Astrocyte of the spinal cord (primary cell): ENCODE measurements at places on chromosomes 7 and 10.

DNA sequence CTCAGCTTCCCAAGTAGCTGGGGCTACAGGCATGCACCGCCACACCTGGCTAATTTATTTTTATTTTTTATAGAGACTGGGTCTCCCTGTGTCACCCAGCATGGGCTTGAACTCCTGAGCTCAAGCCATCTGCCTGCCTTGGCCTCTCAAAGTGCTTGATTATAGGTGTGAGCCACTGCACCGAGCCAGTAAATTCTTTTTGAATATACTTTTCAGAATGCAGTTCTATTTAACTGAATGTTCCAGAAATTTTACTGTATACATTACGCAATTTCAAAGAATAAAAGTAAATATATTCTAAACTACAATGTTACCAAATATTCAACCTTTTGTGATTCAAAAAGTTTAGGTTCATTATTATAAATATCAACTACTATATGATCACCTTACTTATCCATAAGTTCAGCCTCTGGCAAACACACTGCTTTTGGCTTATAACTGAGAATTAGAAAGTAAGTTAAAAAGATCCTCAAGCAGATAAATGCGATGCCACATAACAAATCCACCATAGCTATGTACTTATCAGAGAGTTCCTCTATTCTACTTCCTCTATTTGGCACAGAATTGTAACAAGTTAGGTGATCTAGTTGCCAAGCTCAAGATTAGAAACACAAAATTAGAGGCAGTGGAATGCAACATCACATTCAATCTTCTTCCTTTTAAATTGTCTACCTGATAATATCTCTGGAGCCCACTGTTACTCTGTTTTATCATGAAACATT is 118.2 kb downstream of the ANK3 start:
- DNase-seq = no peak

- no peak for DNase-seq
Observed at GRCh38 chr7:147196481-147196880, 1079.9 kb downstream of the CNTNAP2 start.

GRCh38 chr7:28697913-28698563 is 260.1 kb downstream of the TRIL start:
- no peak for DNase-seq

DNA sequence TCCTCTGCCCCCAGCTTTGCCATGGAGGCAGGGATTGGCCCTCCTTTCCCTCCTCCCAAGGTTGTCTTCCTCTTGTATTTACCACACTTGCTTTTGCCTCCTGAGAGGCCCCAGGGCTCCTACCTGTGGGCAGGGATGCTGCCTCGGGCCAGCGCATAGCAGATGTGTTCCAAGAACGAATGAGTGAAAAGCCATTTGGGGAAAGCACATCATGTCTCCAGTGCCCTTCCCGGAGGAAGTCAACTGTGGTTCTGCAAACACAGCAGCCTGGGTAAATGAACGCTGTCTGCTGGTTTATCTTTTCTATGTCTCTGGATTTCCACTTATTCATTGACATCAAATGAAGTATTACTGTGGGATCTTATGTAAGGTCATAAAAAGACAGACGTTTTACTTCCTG is 161.7 kb downstream of the FANK1 start:
- DNase-seq = no peak

DNA sequence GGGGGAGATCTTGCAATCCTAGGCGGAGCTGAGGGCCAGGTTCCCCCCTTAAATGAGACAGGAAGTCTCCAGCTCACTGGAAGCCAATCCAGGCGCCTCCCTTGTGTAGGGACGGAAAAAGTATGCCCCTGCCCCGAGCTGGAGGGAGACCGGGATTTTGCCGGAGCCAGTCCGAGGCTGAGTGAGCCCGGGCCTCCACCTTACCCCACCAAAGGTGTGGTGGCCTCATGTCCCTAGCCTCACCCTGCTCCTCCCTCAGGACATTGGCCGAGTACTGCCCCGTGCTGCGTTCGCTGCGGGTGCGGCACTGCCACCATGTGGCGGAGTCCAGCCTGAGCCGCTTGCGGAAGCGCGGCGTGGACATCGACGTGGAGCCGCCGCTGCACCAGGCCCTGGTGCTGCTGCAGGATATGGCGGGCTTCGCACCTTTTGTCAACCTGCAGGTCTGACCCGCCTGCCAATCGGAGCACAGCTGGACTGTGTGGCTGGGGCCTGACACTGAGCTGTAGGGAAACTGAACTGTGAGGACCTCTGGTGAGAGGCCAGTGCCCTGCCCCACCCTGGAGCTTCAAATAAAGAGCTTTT is 2.0 kb downstream of the FBXL15 start:
- DNase-seq = peak; percentile 64

- peak; percentile 82 for DNase-seq
Observed at GRCh38 chr10:44864637-44865288, 46.4 kb upstream of the TMEM72 start.

- DNase-seq = no peak
Observed at GRCh38 chr10:76192694-76193320, 761.4 kb downstream of the LRMDA start.

GRCh38 chr10:48604039-48604990 is 558 bp downstream of the ARHGAP22 start:
- DNase-seq = no peak

DNA sequence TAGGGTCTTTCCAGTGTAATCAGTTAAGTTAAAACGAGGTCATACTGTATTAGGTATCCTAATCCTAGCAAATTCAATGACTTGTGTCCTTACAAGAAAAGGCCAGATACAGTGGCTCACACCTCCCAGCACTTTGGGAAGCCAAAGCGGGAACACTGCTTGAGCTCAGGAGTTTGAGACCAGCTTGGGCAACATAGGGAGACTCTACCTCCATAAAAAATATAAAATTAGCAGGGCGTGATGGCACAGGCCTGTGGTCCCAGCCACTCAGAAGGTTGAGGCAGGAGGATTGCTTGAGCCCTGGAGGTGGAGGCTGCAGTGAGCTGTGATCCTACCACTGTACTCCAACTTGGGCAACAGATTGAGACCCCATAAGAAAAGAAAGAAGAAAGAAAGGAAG is 61.1 kb downstream of the CXCL12 start:
- no peak for DNase-seq

- peak; percentile 74 for DNase-seq
Observed at GRCh38 chr10:65394502-65395297, 1531.1 kb upstream of the LRRTM3 start.

DNA sequence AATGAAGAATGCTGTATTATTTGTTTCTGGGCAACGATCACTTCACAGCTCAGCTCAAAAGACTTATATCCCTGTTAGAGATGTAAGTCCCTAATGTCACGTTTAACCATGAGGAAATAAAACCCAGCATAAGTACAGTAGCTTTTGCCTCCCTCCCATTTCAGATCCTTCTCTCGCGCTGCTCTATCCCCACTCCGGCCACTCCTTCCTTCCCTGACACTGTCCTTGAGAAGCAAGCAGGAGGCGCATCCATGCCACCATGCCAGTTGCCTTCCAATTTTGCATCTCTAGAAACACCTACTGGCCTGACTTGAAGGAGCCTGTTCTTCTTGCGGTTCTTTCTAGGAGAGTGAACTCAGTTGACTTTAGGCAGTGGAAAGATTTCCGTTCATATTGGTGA is 1.2 kb downstream of the FAM180A start:
- no peak for DNase-seq

DNA sequence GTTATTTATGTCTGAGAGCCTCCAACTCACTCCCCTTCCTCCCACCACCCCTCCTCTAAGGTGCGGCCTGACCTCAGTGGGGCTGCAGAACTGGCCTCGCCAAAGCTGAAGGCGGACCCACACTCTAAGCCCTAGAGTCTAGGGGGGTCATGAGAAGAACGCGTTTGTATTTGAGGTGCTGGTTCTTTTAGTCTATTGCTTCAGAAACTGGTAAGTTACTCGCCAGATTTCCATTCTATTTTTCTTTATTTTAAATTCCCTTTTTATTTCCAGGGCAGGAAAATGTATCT is 357.5 kb downstream of the DNAJB6 start:
- DNase-seq = no peak

DNA sequence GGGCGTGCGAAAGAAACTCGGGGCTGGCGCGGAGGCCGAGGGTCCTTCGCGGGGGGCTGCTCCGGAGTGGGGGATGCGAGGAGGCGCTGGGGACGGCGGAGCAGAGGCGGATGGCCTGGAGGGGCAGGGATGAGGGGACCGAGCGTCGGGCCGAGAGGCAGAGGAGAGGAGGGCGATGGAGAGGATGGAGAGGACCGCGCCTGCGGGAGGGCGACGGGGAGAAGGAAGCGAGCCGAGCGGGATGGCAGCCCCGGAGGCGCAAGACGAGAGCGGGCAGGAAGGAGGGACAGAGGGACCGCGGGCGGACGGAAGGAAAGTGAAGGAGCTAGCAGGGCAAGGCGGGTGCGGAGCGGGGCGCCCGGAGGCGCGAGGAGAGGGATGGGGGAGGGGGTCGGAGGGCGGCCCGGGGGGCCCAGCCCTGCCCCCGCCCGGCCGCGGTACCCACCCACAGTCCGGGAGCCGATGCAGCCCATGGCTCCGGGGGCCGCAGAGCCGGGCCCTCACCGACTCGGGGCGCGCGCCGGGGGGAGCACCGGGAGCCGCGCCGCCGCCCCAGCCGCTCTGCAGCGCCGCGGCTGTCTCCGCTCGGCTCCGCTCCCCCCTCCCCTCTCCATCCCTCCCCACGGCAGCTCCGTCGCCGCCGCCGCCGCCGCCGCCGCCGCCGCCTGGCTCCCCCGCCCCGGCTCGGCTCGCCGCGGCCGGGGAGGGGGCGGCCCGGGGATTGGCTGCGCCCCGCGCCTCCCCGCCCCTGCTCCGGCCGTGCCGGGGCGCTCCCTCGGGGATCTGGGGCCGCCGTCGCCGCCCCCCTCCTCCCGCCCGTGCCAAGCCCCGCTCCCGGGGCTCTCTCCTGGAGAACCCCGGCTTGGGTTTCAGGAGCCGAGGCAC is at the start of gene FAM131B:
Gene FAM131B, minus strand, starts transcription at position 583 of the 885 bp plus-strand sequence. Its CDS starts 110 bp downstream, at position 473.
- DNase-seq = no peak

GRCh38 chr7:80236681-80237080 is 102.0 kb downstream of the GNAI1 start:
- no peak for DNase-seq

- no peak for DNase-seq
Observed at GRCh38 chr10:118496525-118496924, 98.9 kb downstream of the PRLHR start.

DNA sequence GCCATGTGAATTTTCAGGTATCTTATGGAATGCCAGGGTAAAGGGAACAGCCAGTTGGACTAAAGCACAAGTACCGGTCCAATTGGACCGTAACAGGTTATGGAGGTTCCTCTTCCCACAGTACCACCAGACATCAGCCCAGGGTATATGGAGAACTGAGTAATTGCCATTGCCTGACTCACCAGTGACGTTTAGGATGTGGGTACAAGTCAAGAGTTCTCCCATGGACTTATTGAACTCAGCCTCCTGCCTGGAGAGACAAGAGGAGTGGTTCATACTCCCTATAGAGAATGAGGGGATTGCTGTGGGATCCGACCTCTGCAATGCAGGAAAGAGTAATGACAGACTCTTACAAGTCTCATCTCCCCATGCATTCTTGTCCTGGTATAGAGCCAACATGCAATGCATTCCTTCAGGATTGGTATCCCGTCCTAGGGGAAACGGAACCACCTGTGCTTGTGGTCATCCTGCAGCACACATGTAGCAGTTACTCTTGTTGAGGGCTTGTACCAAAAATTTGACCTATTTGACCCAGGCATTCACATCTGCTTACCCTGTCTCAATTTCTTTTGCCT is 30.7 kb upstream of the ELOVL3 start:
- DNase-seq = no peak

DNA sequence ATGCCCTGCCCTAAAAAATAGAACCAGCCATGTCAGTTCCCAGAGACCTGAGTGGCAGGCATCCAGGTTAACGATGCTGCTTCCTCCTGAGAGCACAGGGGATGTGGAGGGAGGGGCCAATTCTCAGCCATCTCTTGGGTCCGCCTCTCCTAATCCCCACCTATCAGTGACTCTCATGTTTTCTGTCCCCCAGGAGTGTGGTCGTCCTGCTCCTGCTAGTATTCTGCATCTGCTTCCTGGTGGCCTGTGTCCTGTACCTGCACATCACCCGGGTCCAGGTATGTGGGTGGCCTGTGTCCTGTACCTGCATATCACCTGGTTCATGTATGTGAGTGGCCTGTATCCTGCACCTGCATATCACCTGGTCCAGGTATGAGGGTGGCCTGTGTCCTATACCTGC is 105.3 kb downstream of the ADCY1 start:
- DNase-seq = no peak

DNA sequence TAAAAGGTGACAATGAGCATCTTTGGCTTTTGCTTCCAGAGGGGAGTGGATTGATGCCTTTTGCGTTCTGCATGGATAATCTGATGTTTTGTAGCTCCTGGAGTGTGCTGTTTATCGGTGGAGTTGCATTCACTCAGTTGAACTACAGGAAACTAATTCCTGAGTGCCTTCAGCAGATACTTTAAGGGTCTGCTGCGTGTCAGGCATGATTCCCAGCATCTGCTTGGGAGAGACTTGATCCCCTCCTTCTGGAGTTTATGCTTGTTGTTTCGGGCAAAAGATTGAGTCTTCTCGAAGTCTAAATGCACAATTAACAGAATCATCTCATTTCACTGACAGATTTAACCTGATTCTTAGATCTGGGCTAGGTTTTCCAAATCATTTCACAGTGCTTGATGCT is 46.2 kb downstream of the CELF2 start:
- no peak for DNase-seq

- DNase-seq = no peak
Observed at GRCh38 chr7:6604458-6604857, 11.0 kb upstream of the ZNF853 start.
